NCI-H146 (cell line): ENCODE measurements at places on chromosomes 11 and 22.

DNA sequence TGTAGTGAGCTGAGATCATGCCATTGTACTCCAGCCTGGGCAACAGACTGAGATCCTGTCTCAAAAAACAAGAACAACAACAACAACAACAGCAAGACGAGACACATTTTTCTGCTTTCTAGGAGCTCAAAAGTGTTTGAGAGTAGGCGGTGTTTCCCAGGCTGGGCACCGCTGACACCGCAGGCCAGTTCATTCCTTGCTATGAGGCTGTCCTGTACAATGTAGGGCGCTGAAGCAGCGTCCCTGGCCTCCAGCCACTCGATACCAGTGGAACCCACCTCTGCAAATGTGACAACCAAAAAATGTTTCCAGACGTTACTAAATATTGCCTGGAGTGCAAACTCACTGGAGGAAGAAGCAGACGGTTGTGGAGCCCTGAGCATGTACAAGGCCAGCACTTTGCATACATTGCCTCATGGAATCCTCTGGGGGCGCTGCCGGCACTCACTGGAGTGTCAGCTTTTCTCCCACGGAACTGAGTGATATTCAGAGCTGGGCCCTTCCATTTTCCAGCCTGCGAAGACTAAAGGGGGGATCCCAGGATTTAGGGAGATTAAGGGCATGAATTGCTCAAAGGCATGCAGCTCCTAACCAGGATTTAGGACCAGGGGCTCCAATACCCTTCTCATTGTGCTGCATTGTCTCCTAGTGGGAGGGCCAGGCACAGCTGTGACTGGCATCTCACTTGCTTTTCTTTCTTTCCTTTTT lies 5.8 kb upstream of the MIEF1 start:
- DNase-seq: peak; percentile 65

- no peak for DNase-seq
Measured at GRCh38 chr11:128579798-128580504, 7.4 kb downstream of the ETS1 start.

DNA sequence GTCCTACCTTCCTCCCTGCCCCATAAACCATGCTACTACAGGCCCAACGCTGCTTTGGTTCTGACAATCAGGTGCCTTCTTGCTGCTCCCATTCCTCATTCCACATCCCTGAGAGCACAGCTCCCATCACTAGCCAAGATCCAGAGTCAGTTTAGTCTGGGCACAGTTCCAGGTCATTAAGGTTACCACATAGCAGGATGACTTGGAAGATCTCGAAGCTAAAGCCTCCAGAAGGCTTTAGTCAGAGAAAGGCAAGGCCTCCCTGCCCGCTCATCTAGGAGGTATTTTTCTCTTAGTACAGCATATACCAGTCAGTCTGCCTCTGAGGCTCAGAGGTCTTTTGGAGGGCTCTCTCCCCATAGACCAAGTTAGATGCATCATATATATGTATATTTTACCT lies 30.3 kb downstream of the TRIM66 start:
- no peak for DNase-seq

DNA sequence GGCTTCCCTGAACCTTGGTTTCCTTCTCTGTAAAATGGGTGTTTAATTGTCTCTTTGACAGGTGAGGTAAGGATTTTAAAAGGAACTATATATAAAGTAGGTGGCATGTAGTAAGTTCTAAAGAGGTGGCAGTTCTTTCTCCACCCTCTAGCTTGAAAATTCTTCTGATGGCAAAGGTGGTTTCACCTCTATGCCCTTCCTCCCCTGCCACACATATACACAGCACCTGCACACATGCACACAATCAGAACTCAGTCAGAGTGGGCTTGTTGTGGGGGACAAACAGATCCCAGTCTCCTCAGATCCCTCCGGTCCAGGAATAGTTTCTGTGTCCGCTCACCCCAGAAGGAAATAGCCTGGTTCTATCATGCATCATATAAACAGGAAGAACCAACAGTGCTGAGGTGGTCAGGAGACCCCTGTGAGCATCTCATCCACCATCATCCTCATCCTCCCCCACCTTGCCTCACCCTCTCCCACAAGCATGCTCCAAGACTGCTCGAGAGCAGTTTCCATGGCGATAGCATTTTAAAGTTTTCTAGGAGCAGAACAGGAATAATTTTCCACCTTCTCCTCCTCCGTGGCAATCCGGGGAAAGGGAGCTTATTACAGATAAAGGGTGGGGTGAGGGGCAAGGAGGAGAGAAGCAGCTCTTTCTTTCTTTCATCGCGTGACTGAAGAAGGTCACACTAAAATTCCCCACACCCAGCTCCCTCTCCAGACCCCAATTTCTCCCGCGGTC lies 123.6 kb downstream of the CHST1 start:
- no peak for DNase-seq

GRCh38 chr22:31244046-31244942 lies 32.2 kb downstream of the LIMK2 start:
- DNase-seq: no peak

GRCh38 chr11:79400206-79400605 lies 40.6 kb downstream of the TENM4 start:
- no peak for DNase-seq

DNA sequence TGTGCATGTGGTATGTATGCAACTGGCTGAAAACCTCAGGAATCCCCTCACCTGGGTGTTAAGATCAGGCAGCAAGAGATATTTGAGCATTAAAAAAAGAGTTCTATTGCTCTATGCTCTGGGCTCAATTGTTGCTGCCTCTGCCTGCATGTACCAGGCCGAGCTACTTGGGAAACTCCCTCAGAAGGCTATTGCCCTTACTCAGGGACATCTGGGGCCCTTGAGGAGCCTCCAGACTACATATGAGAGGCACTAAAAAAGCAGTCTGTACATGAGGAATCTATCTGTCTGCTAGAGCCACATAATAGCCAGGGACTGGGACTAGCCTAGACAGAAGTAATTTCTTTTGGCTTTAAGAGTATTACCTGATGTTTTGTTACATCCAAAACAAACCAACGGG lies 120.1 kb downstream of the SWAP70 start:
- DNase-seq: no peak

GRCh38 chr11:14330881-14331280 lies 28.1 kb downstream of the RRAS2 start:
- DNase-seq: no peak

GRCh38 chr22:20015971-20016733 lies 471 bp downstream of the ARVCF start:
- peak; percentile 33 for DNase-seq

DNA sequence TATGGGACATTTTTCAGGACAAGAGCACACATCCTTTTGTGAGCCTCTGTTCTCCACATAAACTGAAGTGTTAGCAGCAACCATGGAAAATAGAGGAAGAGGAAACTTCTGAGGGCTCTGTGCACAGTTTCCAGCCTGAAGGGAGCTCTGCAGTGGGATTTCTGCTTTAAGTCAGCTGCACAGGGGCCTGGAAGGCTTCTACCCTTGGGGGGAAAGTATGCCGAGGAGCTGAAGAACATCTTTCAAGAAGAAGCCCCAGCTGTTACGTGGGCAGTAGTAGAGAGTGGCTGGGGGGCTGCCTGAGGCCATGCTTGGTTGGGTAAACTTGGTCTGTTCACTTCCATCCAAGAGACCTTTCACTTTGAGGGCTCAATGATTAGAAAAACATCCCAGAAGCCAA lies 82.7 kb upstream of the EED start:
- no peak for DNase-seq

GRCh38 chr22:33456511-33456910 lies 398.3 kb upstream of the SYN3 start:
- no peak for DNase-seq

DNA sequence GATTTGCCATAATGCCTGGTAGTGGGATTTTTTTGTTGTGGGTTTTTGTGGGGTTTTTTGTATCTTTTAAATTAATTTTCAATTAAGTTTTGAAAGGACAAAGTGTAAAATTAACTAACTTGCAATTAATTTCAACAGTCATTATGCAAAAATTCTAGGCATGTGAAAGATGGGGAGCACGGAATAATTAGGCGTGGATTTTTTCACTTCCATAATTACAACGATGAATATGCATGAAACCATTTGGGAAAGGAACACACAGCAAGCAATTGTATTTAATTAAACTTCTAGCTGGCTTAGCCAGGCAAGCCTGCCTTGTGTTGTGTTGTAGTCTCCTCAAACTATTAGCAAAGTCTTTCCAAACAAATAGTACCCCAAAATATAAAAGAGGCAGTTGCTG lies 87.8 kb downstream of the COMMD9 start:
- no peak for DNase-seq

DNA sequence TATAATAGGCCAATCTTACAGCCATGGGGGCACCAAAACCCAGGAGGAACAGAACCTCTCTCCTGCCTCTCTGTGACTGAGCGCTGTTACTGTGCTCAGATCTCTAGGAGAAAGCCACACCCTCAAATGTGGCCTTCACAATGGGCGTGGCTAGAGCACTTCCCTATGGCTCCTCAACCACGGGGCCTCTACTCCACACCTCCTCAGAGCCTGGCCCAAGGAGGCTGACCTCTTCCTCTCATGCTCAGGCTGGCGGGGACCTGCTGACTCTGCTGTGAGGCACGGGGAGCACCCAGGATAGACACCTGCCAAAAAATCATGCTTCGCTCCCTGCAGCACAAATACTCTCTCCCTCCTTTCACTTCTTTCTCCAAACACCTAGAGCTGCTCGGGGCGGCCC lies 41.0 kb downstream of the C11orf58 start:
- DNase-seq: no peak

- no peak for DNase-seq
Measured at GRCh38 chr22:44247346-44247745, 65.4 kb downstream of the SHISAL1 start.

GRCh38 chr11:30478923-30479322 lies 107.2 kb downstream of the MPPED2 start:
- DNase-seq: no peak

DNA sequence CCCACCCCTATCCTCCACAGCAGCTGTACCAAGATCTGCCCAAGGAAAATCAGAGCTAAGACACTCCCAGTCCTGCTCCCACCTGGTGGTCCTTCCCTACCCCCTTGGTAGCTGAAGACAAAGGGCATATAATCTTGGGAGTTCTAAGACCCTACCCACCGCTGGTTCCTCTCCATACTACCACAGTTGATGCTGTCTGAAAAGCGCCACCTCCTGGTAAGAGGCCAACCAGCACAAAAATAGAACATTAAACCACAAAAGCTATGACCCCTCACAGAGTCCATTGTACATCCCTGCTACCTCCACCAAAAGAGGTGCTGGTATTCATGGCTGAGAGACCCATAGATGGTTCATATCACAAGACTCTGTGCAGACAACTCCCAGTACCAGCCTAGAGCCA lies 161.5 kb upstream of the ARHGAP42 start:
- no peak for DNase-seq

- no peak for DNase-seq
Measured at GRCh38 chr11:32023370-32024305, 67.2 kb upstream of the RCN1 start.

DNA sequence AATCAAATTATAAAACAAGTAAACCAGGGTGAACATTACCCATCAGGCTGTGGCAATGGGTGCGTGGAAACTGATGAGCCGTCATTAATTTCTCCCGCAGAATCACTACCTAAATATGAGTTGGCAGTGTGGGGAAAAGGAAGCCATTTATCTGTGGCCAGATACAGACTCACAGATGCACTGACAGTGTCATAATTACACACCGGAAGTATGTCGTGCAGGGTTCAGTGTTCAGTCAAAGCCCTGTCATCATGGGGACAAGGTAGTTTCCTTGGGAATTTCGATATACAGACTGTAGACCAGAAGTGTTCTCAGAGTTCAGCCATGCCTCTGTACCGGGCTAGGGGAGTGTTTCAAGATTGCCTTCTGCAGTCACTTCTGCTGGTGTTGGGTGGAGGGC lies 119.2 kb upstream of the SEZ6L start:
- DNase-seq: no peak

GRCh38 chr22:35677460-35678187 lies 29.4 kb downstream of the APOL6 start:
- DNase-seq: no peak

DNA sequence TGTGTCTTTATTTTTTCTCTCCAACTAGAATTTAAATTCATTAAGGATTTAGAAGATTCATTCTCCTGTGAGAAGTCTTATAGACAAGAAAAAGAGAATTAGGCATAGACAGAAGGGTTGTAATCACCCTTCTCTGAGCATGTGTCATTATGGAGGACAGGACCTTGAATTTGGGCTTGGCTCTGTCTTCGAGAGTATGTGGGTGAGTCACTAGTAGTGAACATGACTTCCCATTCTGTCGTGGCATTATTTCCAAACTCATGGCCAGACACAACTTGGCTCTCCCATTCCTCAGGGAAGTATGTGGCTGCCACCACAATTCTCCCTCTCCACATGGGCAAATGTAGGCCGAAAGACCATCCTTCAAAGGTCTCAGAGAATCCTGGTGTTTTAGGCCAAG lies 14.3 kb upstream of the ANKK1 start:
- DNase-seq: no peak

GRCh38 chr22:43493297-43493696 lies 81.5 kb downstream of the MPPED1 start:
- DNase-seq: no peak

DNA sequence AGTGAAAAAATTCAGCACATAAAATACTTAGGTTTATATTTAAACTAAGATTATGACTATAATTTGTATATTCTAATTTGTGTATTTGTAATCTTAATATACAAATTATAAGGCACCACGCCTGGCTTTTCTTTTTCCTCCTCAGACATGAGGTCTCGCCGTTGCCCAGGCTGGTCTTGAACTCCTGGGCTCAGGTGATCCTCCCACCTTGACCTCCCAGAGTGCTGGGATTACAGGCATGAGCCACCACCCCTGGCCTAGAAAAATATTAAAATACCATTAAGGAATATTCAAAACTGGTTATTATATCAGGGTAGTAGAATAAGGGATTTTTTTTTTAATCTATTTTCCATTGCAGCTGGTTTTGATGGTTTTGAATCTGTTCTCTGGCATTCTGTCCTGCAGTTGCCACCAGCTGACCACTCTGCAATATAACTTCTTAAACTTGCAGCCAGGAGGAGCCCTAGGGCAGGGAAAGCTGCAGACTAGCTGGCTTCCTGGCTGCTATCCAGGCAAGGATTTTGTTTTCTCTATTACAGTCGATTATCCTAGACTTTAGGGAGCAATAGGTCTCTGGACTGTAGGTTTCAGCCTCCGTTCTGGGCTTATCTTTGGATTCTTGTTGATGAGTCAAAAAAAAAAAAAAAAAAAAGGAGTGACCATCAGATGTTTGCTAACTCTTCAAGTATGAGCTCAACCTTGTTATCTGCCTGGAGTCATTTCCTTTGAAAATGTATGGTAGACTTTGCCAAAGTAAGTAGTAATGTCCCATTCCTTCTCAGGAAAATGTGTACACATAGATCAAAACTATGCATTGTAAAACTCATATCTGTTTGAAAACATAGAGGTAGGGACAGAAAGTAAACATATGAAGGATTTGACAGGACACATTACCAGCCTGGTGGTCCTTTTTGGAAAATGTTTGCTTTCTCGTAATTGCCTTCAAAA lies 13.2 kb downstream of the POLA2 start:
- DNase-seq: peak; percentile 66

DNA sequence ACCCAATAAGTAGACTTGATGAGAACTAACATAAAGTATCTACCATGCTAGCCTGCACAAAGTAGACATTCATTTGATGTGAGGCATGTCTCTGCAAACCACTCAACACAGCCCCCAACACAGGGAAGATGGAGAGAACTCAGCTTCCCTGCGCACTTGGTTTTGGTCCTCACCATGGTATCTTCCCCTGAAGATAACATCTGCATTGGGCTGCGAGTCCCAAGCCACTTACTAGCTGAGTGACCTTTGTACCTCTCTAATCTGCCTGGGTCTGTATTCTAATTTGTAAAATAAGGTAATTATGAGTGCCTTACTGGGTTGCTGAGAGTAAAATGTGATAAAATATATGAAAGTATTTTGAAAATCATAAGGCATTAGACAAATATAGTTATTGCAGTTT lies 30.7 kb downstream of the PPFIA1 start:
- no peak for DNase-seq
